Activated effector memory CD4-positive, alpha-beta T cell treated with Interleukin-2 at 50 U/mL for 16 hours (primary cell): ENCODE measurements at places on chromosomes 13 and 19.

DNA sequence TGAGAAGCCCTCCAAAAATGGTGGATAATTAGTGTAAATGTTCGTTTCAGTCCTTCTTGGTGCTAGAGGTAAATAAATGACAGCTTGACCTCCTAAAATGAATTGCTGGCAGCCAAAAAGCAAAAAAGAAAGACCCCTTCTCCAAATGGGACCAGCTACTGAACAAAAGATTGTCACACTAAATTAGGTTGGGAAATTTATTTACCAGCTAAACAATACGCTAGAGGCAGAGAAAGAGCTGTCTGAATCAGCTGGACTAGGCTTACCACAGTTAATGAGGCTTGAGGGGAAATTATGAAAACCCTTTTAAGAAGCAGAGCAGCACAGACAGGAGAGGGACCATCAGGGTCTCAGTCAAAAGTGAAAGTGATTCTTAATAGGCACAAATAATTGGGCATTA, 498.9 kb downstream of the SUCLA2 start:
- no peak for DNase-seq

- DNase-seq: no peak
These were observed 23.8 kb upstream of the KLF12 start for GRCh38 chr13:74158028-74158427.

GRCh38 chr13:104008541-104009435, 942.6 kb upstream of the SLC10A2 start:
- DNase-seq: no peak

GRCh38 chr13:77388944-77389624, 62.2 kb upstream of the MYCBP2 start:
- no peak for DNase-seq

DNA sequence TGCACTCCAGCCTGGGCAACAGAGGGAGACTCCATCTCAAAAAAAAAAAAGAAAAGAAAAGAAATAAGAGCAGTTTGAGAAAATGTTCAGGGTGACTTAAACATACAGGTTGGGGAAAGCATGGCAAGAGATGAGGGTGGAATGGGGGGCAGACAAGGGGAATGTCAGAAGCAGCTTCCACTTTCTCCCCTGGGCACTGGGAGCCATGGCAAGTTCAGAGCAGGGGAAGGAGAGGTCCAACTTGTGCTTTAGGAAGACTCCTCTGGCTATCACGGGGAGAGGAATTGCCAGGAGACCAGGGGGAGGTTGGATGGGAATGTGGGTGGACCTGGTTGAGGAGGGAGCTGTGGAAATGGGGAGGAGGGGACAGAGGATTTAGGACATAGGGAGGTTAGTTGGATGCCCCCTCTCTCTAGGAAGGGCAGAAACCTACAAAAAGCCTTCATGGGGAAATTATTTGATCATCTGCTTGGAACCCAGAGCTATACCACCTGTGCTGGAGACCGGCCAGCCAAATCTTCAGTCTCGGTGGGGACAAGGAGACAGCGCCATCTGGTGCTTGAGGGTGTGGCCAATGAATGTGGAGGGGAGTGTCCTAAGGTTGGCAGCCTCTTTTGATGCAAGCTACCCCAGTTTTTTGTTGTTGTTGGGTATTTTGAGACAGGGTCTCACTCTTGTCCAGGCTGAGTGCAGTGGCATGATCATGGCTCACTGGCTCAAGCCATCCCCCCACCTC, 7.3 kb upstream of the STRN4 start:
- DNase-seq: peak; percentile 58

- DNase-seq: peak; percentile 65
These were observed at the start of gene MIDN for GRCh38 chr19:1248139-1248785. MIDN (plus strand) TSS chr19:1248583; CDS start chr19:1250297, 1,714 bp downstream.

DNA sequence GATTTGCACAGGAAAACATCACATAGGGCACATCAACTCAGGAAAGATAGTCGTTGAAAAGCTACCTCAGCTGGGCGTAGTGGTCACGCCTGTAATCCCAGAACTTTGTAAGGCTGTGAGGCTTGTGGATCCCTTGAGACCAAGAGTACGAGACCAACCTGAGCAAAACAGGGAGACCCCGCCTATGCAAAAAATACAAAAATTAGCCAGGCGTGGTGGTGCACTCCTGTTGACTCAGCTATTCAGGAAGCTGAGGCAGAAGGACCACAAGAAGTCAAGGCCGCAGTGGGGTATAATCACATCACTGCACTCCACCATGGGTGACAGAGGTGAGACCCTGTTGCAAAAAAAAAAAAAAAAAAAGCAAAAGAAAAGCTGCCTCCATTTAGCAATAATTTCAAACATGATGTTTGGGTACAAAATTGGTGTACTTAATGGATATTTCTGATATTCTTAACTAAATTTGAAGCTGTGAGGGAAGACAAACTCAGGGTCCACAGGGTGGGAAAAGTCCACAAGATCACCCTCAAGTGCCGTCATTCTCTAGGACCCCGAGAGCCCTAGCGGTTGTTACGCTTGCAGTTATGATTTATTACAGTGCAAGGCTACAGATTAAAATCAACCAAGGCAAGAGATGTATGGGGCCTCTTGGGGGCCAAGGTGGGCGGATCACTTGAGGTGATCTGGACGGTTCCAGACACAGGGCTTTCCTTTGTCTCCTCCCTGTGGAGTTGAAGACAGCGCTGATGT, 42.5 kb upstream of the LDLR start:
- DNase-seq: no peak

GRCh38 chr19:5091018-5091683, 122.2 kb downstream of the KDM4B start:
- DNase-seq: no peak
